Right ventricle myocardium superior (tissue), 1 donor: ENCODE measurements at places on chromosomes 3 and 15. TPM values are rescaled to one million over a fixed set of nuclear protein-coding genes. Genes with fewer than 3 reads are reported as not detected.

Gene GOLGA8J
- total RNA-seq, result not detected

DNA sequence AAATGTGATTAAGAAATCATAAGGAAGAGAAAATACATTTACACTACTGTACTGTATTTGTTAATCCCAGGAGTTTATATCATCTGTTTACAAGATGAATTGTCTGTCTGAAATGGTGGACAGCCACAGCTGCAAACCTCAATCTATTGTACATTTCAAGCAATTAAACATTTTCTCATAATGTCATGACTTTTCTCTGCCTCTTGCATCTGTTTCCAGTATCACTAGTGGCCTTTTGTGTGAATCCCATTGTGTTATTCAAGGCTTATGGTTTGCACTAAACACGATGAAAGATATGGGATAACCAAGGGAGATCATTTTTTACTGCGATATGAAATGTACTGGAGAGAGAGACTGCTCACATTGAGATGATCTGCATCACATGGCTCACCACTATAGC, 200.2 kb upstream of the LRRN1 start:
- no peak for DNase-seq

- no peak for DNase-seq
Observed at GRCh38 chr3:114178770-114179368, at the start of gene DRD3. TSS of gene DRD3 (minus strand) at chr3:114179052. CDS start at chr3:114171992, 7,060 bp downstream.

Gene ACP3
- total RNA-seq, result 1.3 TPM

Gene PCOLCE2
- total RNA-seq, result 52.7 TPM

- DNase-seq, result no peak
Observed at GRCh38 chr3:160860346-160860745, 104.3 kb downstream of the PPM1L start.

Gene PRSS50
- 0.16 TPM for total RNA-seq

- DNase-seq, result no peak
Observed at GRCh38 chr3:50986726-50987125, 312.0 kb downstream of the DOCK3 start.

DNA sequence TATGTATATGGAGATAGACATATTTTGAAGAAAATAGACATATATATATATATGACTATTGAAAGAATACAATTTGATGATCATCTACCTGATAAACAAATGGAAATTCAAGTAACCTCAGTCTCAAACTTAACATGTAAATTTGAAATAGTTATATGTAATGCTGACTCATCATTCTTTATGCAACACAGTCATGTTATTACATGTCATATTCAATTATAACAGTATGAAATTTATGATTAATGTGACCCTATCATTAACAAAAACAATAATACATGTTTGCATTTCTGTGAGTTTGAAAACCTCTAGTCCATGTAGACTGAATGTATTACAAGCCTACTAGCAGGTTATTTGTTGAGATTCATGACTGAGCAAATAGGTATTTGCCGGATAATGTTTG, 204.1 kb downstream of the CADM2 start:
- no peak for DNase-seq
